ENCODE measurements at places on chromosomes 12 and 14.

- no peak for DNase-seq
Observed at GRCh38 chr12:2410496-2410895, 357.7 kb downstream of the CACNA1C start.

GRCh38 chr12:14811486-14811885, 2.5 kb downstream of the SMCO3 start:
- DNase-seq: no peak

DNA sequence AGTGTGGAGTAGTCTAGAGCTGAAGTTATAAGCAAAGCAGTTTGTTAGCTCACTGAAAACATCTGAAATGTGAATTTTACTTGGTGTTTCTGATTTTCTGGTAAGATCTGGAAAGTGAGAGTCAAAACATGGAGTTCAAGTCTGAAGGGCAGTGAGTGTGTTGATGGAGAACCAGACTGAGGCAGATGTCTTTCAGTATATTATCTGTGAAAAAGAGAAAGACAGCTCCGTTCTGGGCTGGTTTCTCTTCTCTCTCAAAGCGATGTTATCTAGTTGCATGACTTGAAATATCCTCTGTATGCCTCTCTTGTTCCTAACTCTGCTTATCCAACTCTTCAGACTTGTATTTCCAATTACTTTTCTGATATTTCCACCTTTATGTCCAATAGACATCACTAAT, 381.9 kb upstream of the RGS6 start:
- no peak for DNase-seq

- DNase-seq: no peak
Observed at GRCh38 chr12:99388671-99389195, 258.8 kb upstream of the GARIN6 start.

DNA sequence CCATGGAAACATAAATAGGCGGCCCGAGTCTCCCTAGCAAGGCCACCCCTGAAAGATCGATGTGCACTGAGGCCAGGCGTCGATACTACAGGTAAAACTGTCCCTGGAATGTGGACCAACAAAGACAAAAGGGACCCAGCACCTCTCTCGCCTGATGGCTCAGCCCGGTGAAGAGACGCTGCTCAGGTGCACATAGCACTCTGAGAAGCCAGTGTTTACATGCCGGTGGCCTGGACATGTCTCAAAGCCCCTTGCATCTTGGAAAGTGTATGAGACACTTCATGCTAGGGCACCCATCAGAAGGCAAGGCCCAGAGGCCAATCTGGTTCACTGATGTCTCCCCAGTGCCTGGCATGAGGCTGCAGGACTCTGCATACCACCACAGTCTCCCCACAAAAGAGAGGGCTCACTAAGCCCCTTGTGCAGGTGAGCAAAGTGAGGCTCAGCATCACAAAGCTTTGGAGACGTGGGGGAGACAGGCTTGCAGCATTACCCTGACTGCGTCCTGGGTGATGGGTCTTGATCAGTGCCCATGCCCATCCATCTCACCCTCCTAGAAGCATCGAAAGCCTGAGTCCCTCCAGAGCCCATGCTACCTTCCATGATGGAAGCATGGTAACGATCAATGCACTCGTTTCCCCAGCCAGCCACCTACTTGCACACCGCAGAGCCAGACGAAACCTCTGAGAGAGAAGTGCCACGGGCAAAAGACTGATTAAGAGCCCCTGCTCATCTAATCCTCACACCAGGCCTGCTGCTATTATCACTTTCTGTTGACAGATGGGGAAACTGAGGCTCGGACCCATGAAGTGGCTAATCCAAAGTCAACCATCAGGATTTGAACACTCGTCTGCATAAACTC, 16.1 kb downstream of the BCL11B start:
- DNase-seq: no peak

DNA sequence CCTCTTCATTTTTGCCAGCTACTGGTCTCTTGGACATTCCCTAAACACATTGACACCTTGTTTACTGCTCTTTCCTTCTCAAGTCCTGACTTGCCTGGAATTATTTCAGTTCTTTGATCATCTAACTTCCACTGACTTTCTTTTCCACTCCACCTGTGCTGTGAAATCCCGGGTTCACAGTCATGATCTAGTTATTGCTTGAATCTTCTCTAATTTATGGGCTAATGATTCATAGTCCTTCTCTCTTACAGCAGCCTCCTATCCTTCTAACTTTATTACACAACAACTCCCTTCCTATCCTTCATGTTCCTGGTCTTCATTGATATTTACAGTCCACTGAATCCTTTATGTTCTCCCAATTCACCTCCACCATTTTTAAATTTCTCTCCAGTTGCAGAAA, 260.1 kb downstream of the C12orf75 start:
- no peak for DNase-seq

DNA sequence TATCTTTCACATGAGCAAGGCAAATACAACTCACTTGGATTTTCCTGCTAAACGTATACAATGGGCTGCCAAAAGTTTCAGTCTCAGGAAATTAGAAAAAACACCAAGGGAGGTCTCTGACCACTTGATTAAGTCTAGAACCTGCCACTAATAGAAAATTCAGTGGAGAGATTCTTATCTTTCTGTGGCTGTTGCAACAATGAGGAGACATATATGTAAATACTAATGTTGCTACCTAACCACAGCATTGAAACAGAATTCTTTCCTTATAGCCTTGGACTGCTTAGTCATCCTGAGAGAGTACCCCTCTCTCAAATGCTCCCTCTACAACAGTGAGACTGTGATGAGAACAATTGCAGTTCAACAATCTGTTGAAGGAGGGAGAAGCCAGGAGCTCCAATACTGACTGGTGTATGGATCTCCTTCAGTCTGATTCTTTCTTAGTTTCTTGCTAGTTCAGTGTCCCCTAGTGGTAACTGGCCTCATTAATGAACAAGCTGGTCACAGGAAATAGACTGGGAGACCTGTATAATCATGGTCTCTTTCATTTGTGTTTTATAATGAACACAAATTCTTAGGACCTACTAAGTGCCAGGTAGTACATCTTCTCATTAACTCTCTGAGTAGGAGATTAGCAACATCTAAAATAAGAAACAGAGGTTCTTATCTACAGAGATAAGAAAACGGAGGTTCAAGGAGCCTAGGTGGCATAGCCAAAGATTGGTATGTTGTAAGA, 164.5 kb downstream of the SLC38A4 start:
- peak; percentile 93 for DNase-seq

- DNase-seq: no peak
Observed at GRCh38 chr14:24911324-24912109, 138.4 kb downstream of the STXBP6 start.

- DNase-seq: peak; percentile 26
Observed at GRCh38 chr12:33438025-33438772, 1.4 kb downstream of the SYT10 start.

DNA sequence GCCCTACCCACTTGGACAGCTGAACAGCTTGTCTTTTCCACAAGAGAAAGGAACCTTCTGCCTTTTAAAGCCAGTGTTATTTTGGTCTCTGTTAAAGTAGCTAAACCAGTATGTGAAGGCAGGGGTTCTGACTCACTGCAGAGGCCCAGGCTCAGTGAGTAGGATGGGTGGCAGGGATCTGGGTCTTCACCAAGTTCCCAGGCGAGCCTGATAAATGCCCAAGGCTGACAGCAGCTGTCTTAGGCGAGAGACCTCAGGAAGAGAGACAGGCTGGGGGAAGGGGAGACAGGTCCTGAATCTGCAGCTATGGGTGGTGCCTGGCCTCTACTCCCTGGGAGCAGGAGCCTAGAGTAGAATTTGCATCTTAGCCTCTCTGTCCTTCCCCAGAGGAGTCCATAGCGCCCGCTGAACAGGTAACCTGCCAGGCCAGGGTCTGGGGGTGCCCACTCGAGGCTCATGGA, 18.1 kb upstream of the KIF26A start:
- no peak for DNase-seq

GRCh38 chr12:5870183-5870582, 74.9 kb downstream of the ANO2 start:
- no peak for DNase-seq

DNA sequence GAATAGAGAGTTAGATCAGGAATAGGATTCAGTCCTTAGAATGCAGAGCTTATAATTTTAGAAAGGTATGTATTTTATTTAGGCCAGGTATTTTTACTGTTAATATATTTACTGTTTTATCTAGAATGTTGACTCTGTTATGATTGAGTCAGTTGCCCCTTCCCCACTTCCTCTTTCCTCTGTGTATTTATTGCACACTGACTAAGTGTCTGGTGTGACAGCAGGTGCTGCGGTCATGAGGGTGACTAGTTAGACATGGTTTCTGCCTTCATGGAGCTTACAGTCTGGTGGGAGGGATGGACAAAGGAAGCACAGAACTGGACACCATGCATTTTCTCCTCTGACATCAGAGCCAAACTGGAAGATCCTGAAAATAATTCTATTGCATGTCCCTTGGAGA, 159.8 kb downstream of the CACNA1C start:
- DNase-seq: no peak

DNA sequence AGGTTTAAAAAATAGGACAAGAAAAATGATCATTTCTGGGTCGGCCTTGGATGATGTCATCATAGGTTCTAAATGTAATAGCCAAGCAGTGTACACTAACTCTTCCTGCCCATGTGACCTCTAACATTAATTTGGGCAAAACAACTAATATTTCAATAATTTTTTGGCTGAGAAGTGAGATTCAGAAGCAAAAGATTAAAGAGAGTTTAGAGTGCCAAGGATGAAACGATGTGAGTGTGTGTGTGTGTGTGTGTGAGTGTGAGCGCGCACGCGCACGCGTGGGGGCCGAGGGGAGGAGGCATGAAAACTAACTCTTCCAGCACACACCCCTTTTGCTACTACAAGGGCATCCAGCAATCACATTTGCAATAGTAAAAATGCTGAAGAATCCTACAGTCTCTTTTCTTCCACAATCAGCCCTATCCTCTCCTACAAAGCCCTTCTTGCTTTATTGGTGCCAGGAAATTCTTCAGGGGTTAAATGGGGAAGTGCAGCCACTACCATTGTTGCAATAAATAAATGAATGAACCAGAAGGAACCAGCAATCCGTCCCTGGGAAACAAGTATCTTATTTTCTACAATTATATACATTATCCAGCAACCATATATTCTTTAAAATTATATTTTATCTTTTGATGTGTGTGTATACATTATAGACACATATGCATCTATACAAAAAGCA, 52.9 kb downstream of the PEBP1 start:
- DNase-seq: no peak

DNA sequence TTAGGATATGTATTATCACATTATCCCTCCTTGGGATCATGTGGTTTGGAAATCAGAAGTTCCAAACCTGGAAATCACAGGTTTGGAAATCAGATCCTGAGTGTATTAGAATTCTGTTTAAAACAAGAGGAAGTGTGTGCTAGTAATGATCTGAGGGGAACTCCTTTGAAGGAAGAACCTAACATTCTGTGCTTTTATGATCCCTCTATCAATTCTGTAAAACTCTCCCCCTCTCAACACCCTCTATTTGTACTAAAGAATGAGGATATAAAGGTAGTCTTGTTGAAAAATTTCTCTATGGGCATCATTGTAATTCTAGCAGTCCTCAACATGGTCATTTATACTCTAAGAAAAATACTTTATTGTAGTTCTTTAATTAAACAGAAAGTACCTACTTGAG, 97.4 kb downstream of the SRGAP1 start:
- DNase-seq: no peak

DNA sequence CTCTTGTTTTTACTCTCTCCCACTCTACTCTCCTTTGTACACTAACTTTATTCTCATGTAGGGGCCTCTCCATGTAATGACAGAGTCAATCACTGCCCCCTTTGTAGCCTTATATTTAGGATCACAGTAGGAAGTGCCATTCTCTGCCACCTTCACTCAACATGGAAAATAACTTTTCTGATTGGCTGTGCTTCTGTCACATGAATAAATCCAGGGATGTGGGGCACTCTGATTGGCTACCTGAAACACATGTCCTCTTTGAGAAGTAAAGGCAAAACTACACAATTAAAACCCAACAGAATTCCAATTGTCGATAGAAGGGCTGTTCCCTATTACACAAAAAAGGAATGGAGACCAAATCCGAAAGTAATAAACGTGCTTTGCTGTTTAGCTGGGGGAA, at the start of gene RNASE9:
Gene RNASE9, minus strand, starts transcription at position 87 of the 400 bp plus-strand sequence.
- no peak for DNase-seq

GRCh38 chr14:96224480-96225096, 19.9 kb downstream of the BDKRB2 start:
- no peak for DNase-seq

GRCh38 chr12:104510873-104511440, 54.2 kb downstream of the CHST11 start:
- DNase-seq: no peak

GRCh38 chr12:5533368-5533767, 101.5 kb downstream of the NTF3 start:
- no peak for DNase-seq

DNA sequence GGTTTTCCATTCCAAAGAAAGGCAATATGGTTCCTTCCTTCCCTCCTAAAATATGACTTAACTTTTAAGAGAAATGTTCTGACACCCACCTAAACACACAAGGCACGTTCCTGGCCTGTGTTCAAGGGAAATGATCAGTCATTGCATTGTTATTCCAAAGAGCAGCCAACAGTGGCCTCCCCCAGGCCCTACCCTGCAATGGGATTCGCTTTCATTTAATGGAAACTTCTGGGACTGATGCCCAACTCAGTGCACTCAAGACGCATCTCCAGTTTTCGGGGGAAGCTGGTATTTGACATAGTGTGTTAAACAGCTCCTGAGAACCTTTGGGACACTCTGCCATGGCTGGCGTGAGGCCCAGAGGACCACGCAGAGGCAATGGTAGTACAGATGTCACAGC, 65.9 kb downstream of the DDX51 start:
- DNase-seq: no peak

GRCh38 chr12:82383930-82384552, 25.7 kb downstream of the METTL25 start:
- peak; percentile 6 for DNase-seq

- DNase-seq: no peak
Observed at GRCh38 chr14:71606064-71606463, 326.2 kb upstream of the RGS6 start.

DNA sequence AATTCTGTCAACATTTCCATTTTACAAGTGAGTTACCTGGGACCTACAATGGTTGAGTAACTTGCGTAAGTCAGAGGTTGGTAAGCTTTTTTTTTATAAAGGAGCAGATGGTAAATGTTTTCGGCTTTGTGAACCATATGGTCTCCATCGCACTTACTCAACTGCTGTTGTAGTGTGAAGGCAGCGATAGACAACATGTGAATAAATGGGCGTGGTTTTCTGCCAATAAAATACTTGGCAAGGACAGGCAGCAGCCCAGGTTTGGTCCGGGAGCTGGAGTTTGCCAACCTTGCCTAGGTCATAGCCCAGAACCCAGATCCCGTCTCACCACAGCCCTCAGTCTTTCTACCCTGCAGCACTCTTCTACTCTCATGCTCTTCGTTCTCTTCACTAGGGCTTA, 6.3 kb downstream of the DDX55 start:
- no peak for DNase-seq

DNA sequence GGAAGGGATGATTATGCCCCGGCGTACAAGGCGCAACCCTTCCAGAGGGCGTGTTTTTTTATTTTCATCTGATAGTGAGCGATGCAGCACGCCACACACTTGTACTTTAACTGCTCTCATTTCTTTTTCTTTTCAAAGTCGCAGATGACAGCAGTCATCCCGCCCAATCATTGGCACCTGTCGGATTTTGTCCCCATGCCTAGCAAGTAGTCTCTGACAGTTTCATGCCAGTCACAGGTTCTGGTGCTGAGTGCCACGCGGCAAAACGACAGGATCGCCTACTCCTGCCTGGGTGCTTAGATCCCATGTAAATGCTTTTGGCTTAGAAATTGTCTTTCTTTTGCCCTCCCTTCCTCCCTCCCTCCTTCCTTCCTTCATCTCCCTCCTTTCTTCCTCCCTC, 117.7 kb downstream of the GLT1D1 start:
- no peak for DNase-seq

GRCh38 chr14:55070981-55071411, 19.5 kb downstream of the MAPK1IP1L start:
- no peak for DNase-seq

All from mesendoderm (in vitro differentiated cells).